ENCODE measurements at places on chromosomes 4 and X.

DNA sequence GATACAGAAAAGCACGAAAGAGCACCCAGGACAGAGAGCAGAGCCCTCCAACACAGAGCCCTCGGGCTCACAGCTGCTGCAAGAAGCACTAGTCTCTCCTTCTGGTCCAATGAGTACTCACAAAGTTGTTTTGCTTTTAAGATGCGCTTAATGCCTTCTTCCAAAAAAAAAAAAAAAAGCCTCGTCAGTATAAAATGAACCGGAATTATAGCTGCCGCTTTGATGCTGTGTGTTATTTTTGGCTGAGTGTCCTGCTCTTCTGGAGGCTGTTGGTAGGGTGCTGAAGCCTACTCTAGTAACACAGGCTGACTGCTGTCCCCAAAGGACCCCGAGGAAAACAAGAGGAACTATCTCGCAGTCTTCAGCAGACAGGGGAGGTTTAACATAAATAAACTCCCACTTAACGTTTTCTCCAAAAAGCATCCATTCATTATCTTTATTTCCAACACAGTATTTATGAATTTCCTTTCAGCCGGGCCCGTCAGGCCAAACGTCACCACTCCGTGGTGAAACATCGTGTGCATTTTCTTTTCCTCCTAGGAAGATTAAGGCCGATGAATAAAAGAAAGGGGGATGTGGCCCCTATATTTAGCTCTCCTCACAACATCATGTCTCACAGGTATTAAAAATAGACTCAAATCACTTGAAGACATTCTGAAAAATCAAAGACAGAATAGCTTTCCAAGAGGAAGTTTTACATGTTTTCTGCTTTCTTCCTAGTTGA, 213.7 kb upstream of the PPARGC1A start:
- peak; percentile 62 for DNase-seq

- DNase-seq = no peak
These were observed 255 bp upstream of the CNOT6L start for GRCh38 chr4:77819404-77819842.

DNA sequence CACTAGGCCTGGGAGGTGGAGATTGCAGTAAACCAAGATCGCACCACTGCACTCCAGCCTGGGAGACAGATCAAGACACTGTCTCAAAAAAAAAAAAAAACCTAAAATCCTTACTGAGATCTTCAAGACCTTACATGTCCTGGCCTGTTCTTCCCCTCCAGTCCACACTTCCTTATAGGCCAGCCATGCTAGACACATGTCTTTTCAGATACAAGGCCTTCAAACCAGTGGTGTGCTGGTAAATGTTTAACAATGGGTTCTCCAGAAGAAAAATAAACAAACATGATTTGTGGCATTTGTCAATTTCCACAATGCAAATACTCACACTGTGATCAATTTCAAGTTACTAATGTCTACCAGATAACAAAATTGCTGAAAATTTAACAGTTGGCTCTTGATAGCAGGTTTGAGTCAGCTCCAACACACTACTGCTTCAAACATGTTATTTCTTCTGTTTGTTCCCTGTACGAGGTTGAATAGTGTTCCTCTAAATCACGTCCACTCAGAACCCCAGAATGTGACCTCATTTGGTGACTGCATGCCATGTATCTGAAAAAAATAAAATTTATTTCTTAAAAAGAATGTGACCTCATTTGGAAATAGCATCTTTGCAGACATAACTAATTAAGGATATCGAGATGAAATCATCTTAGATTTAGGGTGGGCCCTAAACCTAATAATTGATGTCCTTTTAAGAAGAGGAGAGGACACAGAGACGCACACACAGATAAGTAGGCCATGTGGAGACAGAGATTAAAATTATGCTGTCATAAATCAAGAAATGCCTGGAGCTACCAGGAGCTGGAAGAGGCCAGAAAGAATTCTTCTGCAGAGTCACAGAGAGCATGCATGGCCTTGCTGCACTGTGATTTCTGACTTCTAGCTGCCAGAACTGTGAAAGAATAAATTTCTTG, 144.4 kb downstream of the ZNF674 start:
- DNase-seq = no peak

GRCh38 chr4:6250235-6250983, 19.2 kb upstream of the WFS1 start:
- DNase-seq = peak; percentile 24

DNA sequence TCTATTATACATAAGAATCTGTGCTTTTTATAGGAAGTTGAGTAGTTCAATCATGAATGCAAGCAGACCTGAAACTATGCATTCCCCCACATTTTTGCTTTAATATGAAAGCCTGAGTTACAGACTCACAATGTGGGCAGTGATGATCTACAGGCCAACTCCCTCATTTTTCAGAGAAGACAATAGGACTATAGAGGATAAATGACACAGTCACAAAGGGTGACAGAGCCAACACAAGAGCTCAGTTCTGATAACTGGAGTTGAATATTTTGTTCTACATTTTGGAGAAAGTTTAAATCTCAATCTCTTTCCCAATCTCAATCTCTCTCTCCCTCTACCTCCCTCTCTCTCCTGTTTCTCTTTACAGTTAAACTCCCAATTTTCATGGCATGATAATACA, 27.0 kb downstream of the MBNL3 start:
- DNase-seq = no peak

GRCh38 chr4:165454426-165454825, 75.6 kb downstream of the CPE start:
- no peak for DNase-seq

DNA sequence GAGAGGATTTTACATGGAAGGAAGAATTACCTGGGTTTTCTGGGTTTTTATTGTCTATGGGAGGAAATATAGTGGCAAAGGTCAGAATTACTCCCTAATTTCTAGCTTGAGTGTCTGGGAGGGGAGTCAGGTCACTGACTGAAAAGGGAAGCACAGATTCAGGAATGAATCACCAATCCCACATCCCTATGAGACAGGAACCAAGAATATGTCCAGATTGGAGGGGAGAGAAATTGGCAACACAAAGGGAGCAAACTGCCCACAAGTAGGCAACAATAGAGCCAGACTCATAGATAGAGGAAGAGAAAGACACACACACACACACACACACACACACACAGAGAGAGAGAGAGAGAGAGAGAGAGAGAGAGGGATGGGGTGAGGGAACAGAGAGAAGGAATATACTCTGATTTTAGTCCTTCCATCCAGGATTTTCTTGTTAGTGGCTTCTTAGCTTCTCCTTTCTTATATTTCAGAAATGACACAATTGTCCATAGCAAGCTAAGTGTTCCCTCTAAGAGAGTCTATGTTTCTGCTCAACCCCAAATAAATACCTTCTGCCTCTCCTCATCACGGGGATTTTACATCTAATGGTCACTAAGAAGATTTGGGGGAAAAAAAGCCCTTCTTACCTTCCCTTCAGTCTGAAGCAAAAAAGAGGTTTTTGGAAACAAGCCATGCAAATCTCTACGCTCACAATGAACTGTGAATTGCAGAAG, 12.0 kb downstream of the P2RY10 start:
- no peak for DNase-seq

GRCh38 chr4:161466316-161466715, 697.5 kb downstream of the FSTL5 start:
- DNase-seq = no peak

DNA sequence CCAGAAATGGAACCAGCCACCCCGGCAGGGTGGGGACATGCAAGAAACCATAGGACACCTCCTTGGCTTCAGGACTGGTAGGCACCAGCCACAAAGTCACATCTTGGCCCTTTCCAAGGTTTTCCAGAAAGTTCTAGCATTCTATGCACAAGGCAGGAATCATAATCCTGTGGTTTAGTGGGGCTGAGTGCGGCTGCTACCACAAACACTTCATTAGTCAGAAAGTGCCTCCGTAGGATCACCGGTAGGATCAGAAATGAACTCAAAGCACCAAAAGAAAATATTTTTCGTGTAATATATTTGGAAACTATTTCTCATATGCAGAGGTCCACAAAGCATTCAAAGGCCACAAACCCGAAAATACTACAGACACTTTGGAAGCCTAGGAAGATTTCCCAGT, 191.7 kb downstream of the PTTG2 start:
- peak; percentile 60 for DNase-seq

DNA sequence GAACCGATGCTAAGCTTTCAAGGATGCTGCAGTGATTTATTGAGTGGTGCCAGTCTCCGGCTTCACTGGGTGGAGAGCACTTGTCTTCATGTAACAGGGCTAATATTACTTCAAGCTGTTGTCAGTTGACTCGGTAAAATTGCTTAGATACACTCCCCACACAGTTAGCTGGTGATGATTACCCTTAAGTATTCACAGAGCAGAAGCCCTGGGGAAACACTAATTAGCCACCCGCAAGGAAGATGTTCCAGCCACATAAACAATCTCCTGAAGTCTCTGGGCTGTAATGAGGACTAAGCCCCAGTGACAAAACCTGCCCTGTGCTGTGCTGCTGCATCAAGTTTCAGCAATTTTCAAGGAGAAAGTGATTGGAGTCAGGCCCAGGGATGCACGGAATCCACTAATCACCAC, 37.3 kb upstream of the GK2 start:
- no peak for DNase-seq

DNA sequence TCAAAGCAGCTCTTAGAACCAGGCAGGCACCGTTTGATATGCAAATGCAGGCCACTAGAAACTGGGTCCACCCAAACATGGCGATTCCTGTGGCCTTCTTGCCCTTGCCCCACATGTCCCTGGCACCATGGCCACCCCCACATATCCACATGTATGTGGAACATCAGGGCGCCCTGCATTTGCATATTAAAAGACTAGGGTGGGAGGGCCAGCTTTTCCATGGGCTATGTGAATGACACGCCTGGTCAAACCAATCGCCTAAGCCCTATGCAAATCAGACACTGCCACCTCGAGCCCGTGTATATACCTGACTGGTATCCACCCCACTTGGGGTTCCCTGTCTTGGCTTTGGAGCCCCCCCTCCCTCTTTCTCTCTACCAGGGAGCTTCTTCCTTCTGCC, 107.0 kb downstream of the ABLIM2 start:
- no peak for DNase-seq

- no peak for DNase-seq
These were observed 19.4 kb downstream of the TMSB4X start for GRCh38 chrX:12994321-12994720.

- peak; percentile 38 for DNase-seq
These were observed 11.3 kb downstream of the EVC start for GRCh38 chr4:5722328-5722727.

- DNase-seq = peak; percentile 48
These were observed 219.7 kb downstream of the DCLK2 start for GRCh38 chr4:150297861-150298474.

DNA sequence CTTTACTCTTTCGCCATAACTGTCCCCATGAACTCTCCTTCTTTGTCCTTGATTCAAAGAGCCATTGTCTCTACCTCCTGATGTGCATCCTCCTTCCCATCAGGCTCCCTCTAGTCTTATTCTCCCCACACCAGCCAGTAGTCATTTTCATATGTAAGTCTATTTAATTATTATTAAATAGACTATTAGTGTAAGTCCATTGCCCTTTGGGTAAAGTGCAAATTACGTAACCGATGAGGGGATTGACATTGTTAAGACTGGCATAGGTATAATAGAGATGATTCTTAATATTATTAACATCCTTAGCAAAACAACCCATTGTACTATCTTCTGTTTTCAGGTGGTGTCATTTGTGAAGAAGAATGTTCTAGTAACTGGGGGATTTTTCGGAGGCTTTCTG, 16.7 kb downstream of the CMC4 start:
- DNase-seq = no peak

GRCh38 chr4:113294908-113295307, 245.5 kb downstream of the ANK2 start:
- no peak for DNase-seq

GRCh38 chrX:71632923-71633657, 14.8 kb upstream of the CXCR3 start:
- no peak for DNase-seq

GRCh38 chr4:143308377-143308776, 28.3 kb upstream of the GAB1 start:
- no peak for DNase-seq

DNA sequence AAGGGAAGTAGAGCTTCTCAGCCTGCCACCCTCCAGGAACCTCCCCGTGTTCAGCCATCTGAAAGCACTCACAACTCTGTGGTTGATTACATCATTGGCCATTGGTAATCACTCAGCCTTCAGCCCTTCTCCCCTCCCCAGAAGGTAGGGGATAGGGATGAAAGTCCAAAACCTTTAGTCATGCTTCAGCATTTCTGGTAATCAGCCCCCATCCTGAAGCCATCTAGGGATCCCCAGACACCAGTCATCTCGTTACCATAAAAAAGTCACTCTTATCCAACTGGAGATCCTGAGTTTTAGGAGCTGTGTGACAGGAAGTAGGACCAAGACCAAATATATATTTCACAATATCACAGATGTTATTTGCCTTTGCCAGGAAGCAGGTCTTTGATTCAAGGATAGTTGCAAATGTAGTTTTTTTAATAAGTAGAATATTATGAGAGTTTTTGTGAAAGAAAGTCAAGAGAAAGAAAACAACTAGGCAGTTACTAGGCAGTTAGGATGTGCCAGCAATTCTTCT, 364.6 kb upstream of the NOCT start:
- DNase-seq = peak; percentile 96

GRCh38 chr4:102824398-102824797, 3.0 kb downstream of the UBE2D3 start:
- DNase-seq = no peak

- no peak for DNase-seq
These were observed 481.7 kb downstream of the NAF1 start for GRCh38 chr4:162684998-162685397.

- DNase-seq = no peak
These were observed 123.6 kb upstream of the MID1 start for GRCh38 chrX:10744007-10744406.

DNA sequence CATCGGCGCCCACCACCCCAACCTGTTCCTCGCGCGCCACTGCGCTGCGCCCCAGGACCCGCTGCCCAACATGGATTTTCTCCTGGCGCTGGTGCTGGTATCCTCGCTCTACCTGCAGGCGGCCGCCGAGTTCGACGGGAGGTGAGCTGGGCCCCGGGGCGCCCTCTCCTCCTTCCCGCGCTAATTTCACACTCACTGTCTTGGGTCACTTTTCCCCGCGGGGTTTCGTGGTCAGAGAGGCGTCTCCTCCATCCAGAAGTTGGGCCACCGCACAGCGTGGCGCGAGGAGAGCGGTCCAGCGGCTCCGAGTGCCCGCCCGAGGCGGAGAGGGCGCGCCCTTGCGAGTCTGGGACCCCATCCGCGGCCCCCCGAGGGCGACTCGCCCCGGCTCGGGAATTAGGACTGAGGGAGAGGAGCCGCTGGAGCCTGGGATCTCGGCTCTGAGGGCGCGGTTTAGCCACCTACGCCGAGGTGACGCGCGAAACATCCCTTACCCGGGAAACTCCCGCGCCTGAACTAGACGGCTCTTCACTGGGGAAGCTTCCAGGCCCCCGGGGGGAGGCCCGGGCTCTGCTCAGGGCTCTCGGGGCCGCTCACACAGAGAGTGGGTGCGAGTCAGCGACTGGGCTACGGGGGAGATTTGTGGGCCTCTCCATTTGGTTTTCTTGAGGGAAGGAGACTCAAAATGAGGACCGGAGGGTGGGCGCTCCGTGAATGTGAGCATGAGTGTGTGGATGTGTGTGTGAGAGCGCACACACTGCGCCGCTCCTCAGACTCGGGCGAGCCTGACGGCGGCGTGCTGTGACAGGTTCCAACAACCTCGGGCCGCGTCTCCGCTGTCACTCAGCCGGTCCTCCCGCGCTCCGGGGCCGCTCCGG, 551 bp downstream of the NPNT start:
- peak; percentile 2 for DNase-seq

All from astrocyte (in vitro differentiated cells and primary cell).